ENCODE measurements at places on chromosomes 2 and 18.

DNA sequence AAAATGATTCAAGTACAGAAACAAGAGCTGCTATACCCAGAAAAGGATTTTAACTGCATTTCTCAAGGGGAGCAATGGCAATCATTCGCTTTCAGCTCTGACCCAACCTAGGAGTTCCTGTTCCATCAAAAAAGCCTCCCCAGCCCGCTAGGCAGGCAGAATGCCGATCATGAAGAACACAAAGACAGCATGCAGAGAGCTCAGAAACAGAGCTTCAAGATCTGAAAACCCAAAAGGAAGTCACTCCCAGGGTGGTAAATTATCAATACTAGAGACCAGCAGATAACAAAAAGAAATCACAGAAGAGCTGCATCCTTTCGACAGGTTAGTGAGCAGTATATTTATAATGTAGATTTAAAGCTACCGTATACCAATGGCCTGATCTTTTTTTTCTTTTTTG lies 84.8 kb upstream of the CRIM1 start:
- no peak for DNase-seq

GRCh38 chr2:214837466-214837865 lies 28.0 kb upstream of the BARD1 start:
- no peak for DNase-seq

- peak; percentile 7 for DNase-seq
These were observed 479.9 kb upstream of the FANCL start for GRCh38 chr2:58720770-58721697.

DNA sequence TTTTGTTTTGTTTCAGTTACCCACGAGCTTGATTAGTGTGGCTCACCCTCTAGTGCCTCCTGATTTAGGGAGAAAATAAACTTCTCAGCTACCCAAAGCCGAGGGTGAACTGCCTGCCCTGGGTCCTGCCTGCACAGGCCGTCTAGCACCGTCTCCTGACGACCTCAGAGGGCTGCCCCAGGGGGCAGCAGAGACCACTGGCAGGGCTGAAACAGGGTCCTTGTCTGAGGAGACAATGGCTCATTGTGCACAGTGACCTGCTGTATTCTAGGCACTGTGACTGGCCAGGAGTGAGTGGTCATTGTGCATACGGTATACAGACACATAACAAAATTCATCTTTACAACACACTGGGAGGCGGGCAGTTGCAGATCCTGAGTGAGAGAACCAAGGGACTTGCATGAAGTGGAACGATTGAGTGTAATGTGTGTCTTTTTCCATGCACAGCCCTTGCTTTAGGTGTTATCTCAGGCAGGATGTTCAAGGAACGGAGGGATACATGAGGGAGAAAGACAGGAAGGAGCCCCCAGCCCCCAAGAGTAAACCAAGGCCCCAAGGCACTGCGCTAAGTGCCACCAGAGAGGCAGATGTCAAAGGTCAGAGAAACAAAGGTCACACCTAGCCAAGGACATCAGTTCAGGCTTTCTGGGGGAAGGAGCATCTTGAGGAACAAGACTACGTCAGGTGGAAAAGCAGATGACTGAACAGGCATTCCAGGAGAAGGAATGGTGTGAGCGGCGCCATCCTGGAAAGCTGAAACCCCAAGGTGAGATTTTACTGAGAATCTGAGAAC lies 421.3 kb downstream of the LPIN1 start:
- no peak for DNase-seq

DNA sequence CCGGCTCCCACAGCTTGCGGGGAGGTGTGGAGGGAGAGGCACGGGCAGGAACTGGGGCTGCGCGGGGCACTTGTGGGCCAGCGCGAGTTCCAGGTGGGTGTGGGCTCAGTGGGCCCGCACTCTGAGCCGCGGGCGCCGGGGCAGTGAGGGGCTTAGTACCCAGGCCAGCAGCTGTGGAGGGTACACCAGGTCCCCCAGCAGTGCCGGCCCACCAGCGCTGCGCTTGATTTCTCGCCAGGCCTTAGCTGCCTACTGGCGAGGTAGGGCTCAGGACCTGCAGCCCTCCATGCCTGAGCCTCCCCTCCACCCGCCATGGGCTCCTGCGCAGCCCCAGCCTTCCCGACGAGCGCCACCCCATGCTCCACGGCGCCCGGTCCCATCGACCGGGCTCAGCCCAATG lies 337.9 kb upstream of the ACVR2A start:
- no peak for DNase-seq

DNA sequence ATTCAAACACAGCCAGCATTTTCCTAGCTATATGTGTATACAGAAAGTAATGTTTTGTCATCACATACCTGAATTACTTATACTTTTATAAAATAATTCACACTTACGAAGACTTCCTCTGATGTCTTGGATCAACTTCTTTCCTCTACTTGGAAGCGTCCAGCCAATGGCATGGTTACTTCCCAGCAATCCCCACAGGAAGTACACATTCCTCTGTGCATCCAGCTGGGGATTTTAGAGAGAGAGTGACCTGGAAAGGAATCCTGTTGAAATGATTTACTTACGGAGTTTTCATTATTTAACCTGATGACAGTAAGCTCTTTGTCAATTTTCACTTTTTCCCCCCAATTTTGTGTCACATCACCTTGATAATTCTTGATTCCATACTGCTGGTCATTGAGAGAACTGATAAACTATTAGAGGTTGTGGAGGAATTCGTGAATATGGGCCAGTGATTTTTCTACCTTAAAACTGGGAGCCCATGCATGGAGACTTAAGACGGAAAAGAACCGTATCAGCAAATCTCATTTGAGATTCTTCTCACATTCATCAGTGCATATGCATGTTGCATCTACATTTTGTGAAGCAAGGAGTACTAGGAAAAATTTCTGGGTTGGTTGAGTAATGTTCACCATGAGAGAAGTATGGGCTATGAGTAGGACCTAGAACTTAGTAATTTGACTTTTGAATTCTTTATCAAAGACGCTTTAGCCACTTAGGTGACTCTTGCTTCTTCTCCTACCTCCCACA lies 9.0 kb upstream of the IL18R1 start:
- DNase-seq = no peak

- DNase-seq = no peak
These were observed 722 bp downstream of the ACSL3 start for GRCh38 chr2:222861411-222862105.

- no peak for DNase-seq
These were observed 14.4 kb upstream of the SMIM21 start for GRCh38 chr18:75441896-75442295.

DNA sequence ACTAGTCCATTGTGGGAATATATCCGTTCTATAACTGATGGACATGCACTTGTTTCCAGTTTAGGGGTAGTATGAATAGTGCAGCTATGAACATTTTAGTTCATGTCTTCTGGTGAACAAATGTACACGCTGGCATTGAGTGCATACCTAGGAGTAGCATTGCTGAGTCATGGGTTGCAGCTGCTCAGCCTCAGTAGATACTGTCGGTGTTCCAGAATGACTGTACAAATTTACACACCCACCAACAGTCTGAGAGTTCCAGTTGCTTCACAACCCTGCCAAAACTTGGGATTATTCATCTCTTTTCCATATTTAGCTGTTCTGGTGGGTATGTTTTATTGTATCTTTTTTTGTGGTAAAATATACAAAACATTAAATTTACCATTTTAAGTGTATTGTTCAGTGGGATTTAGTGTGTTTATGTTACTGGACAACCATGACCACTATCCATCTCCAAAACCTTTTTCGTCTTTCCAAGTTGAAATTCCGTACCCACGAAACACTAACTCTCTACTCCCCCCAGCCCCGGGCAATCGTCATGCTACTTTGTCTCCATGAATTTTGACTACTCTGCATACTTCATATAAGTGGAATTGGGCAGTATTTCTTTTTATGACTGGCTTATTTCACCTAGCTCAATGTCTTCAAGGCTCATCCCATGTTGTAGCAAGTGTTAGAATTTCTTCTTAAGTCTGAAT lies 281.0 kb downstream of the PRKCE start:
- no peak for DNase-seq

DNA sequence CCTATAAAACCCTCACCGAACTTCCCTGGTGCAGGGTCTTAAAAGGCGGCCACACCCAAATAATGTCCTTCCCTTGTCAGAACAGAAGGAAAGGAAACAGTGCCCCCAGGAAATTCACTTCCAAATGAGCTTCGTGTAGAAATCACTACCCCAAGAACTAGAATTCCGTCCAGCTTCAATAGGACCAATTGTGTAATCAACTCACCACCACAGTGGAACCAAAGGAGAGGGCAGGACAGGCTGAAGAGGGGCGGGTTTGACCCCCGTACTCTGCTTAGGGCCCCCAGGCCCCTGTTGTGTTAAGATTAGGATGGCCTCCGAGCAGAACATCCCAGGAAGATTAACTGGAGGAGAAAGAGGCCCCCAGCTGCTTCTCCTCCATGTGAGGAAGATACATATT lies 24.1 kb downstream of the GPR35 start:
- no peak for DNase-seq
